ENCODE measurements at places on chromosomes 2 and 18.

- DNase-seq: peak; percentile 73
Observed at GRCh38 chr18:13435586-13436333, 217.2 kb downstream of the LDLRAD4 start.

GRCh38 chr2:176118601-176119339 is 2.2 kb downstream of the HOXD10 start:
- DNase-seq: no peak

DNA sequence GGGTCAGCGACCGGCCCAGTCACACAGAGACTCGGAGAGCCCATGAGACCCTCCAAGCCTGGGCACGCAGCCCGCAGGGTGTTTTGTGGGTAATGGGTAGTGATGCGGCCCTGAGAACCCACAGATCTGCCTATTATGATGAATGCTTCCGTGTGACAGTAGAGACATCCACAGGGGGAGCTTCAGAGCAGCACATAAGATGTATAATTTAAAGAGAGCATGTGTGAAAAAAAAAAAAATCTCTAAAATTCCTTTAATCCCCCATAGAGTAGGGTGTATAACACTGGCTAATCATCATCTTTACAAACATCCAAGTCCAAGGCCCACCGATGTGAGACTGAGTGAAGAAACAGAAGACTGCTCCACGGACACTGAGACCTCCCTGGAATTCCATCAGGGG is 34.6 kb downstream of the BIN1 start:
- DNase-seq: no peak

- DNase-seq: peak; percentile 5
Observed at GRCh38 chr2:67561457-67561965, 164.4 kb downstream of the ETAA1 start.

DNA sequence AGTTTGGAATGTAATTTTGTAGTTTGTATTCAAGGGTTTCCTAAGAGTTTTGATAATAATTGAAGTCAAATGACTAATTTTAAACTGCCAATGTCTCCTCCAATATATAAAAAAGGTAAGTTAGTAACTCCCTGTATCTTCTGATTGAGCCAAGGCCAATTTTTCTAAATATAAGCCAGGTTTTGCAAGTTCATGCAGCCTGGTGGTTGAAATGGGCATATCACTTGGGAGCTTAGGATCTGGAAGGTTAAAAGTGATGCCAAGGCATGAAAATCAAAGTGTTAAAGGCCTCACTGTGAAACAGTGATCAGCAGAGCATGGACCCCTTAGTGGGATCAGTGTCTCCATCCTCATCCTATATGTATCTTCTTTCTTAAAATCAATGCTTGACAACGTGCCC is 60.5 kb downstream of the MERTK start:
- no peak for DNase-seq

- DNase-seq: no peak
Observed at GRCh38 chr2:97750017-97750416, 36.6 kb downstream of the ZAP70 start.

GRCh38 chr2:76851000-76851399 is 671.2 kb downstream of the LRRTM4 start:
- DNase-seq: no peak

DNA sequence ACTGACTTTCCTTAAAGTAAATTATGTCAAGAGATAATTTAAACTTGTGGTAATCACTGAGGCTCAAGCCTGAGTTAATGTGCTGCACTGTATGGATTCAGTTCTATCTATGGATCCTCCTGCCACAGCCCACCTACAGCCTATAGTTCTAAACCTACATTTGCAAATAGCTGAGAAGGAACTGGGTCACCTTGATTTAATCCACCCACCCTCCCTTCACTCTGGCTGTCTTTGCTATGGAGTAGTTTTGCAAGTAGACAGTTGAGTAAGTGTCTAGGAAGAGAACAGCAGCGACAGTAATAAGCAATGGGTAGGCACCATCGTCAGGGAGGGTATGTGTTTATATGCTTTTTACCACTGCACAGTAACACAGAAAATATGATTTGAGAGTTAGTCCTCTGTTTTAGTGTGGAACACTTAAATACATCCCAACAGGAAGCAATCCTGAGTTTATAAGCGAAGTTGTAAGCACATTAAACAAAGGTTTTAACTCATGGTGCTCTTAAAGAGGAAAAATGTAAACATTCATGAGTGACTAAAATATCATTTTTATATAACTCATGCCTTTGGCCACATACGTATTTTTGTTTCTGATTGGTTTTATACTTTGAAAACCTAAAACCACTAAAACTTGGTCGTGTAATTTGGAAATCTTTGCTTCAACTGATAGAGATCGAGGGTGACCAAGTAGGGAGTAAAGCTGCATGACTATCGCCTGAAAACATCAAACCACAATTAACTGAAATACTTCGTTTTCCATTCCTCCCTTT is 36.3 kb upstream of the CHRNA1 start:
- no peak for DNase-seq

DNA sequence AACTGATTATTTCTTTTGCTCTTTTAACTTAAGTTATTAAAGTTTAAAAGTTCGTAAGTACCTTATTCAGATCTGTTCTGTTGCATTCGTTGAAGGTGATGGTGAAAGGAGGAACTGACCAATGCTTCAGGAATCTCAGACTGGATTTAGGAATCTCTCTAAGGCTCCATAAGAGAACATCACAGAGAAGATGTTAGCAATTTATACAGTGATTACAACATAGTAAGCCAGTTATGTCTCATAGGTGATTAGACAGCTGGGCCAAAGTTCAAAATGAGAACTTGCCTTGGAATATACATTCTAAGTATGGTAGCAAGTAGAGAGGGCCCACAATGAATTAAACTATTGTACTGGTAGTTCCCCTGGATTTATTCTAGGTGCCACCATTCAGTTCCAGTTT is 3.2 kb downstream of the MARS2 start:
- DNase-seq: no peak

DNA sequence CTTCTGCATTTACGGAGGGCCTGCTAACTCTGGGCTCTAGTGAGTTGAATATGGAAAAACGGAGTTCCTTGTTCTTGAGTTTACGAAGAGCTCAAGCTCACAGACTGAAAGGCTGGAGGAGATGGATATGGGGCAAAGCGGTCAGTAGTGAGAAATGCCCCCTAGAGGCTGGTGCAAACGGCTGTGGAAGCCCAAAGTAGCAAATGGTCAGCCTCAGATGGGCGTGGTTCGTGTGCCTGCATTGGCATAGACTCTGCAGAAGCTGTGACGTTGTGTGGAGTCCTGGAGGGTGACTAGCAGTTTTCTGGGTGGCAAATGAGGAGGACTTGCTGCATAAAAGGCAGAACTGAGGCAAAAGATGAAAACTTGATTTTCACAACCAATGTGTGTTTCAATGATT is 93.6 kb upstream of the TWIST2 start:
- DNase-seq: no peak

DNA sequence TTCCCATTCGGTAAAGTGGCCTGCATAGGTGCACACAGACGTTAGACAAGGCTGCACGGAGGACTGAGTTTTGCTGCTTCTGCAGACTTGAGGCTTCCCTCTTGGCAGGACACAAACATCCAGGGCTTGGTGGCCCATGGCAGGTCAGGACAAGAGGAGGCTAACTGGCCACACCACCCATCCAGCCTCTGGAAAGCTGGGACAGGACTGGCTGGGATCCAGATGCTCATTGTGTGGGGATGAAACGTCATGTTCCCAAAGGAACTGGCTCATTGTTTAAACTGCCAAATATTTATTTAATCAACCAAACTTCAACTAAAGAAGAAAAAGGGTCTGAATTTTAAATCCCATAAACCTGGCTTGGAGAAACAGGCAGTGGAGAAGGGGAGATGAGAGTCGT is 239.1 kb upstream of the EPAS1 start:
- DNase-seq: no peak

- DNase-seq: no peak
Observed at GRCh38 chr2:26074676-26075075, 40.8 kb downstream of the RAB10 start.

- no peak for DNase-seq
Observed at GRCh38 chr2:238237431-238238135, 2.3 kb downstream of the HES6 start.

- no peak for DNase-seq
Observed at GRCh38 chr2:149040451-149040850, 2.0 kb downstream of the LYPD6B start.

DNA sequence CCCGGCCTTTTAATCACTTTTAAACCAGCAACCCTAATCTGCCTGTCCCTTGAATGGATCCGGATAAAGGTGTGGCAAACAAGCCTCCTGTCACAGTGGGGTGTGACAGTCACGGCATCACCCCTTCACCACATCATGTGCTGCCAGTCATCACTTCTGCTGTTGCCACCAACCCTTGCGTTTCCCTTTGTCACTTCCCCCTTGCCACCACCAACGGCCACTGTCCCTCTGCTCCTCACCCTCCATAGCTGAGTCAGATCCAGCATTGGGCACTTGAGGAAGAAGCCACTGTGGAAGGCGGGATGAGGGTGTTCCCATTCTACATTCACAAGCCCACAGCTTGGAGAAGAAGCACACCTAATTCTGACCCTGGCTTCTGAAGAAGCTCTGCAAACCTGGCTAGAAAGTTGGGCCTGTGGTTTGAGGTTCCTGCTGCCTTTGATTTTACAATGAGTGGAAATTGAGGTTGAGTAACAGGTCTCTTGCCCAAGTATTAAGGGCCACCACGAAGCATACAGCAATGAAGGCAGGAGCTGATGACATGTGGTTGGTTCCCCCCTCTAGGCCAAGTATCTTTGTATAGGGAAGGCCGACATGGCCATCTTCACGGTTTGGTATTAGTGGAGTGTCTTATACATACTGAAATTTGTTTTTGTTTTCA is 22.9 kb upstream of the DARS1 start:
- no peak for DNase-seq

GRCh38 chr2:160175169-160176134 is 24.6 kb downstream of the ITGB6 start:
- DNase-seq: no peak

GRCh38 chr2:29480426-29480825 is 365.2 kb downstream of the CLIP4 start:
- DNase-seq: no peak

GRCh38 chr2:168663993-168664392 is 138.4 kb upstream of the NOSTRIN start:
- no peak for DNase-seq

DNA sequence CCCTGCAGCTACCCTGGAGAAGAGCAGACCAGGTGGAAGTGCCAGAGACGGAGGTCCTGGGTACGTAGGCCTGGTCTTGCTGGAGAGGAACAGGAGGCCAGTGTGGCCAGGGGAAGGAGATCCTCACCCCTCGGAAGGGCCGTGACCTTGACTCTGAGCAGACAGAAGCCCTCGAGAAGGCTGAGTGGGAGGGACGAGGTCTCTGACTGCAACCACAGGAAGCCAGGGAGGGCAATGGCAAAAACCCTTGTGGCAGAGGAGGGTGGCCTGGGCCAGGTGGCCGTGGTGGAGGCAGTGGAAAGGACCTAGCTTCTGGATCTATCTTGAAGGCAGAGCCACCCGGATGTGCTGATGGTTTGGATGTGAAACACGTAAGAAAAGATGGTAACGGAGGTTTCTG is 28.1 kb downstream of the THAP4 start:
- DNase-seq: no peak

GRCh38 chr2:177467646-177468045 is 75.1 kb downstream of the AGPS start:
- no peak for DNase-seq

GRCh38 chr2:31888550-31888949 is 122.3 kb downstream of the MEMO1 start:
- no peak for DNase-seq

GRCh38 chr2:69512446-69512845 is 75.2 kb upstream of the NFU1 start:
- no peak for DNase-seq

DNA sequence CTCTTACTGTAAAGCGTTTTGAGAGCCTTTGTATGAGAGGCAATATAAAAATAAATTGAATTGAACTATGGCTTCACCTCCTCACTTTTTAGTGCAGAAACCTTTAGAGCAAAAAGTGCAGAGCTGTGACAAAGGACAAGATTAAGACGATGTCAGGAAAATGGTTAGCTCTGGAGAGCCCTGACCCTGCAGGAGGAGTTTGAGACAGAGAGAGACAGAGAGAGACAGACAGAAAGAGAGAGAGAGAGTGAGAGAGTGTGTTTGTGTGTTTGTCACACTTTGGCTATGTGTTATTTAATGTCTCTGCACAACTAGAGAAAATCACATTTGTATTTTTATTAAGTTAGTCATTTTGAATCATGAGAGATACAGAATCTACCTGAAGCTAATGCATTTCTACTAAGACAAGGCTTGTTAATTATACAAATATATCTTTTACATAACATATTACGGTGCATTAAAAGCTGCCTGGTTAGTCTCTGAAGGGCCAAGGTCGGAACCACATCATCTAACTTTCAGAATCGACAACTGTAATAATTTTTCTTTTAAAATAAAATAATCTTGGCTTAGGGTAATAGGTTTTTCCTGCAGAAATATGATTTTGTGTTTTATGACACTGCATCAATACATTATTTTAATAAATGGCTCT is 423.5 kb upstream of the ZEB2 start:
- DNase-seq: no peak

DNA sequence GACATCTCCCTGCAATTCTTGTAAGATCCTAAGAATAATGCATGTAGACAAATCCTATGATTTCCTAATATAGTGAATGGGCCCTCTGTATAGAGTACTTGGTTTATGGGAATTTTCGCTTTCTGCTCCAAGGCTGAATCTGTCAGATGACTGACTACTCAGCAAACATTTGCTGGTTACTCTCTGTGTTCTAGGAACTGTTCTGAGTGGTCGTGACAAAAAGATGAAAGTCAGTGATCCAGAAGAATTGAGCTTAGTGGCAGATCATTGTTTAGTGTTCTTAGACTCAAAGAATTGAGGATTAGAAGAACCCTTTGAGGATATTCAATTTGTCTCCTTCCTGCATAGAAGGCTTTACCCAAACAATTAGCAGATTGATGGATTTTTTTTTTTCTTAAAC is 10.0 kb downstream of the XRCC5 start:
- DNase-seq: no peak

DNA sequence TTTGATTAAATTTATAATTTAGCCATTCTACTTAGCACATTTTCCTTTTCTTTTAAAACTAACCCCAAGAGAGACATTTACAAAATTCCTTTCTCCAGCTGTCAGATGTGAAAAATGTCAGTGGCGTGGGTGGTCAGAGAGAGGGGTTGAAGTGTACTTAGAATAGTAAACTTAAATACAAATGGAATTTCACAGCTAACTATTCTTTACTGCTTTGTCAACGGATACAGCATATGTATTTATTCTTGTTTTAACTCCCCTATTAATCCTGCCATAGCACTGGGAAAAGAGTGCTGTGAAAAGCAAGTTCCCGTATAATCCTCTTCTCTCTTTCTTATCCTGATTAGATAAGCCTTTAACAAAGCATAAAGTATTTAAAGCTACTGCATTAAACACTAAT is 191.4 kb upstream of the CHAC2 start:
- DNase-seq: no peak

GRCh38 chr2:161241894-161242293 is 66.3 kb upstream of the PSMD14 start:
- no peak for DNase-seq

DNA sequence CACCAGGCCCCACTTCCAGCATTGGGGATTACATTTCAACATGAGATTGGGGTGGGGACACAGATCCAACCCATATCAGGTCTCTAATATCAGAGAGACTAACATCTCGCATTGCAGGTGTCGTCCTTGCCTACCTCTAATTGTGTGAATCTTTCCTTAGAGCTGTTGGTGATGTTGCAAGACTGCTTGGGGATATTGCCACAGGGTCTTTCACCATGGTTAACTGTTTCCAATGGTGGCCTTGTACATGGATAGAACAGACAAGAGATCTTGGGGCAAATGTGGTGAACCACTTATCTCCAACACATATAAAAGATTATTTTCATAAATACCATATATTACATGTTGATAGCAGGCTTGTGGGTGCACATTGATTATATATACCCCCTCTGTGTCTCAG is 270.3 kb upstream of the LINC00305 start:
- DNase-seq: no peak

Measured in thoracic aorta (tissue), 2 donors.